ENCODE measurements at places on chromosomes 2 and 18.
A peak's percentile ranks its signal among the peaks of the same experiment; 100 is the strongest.

DNA sequence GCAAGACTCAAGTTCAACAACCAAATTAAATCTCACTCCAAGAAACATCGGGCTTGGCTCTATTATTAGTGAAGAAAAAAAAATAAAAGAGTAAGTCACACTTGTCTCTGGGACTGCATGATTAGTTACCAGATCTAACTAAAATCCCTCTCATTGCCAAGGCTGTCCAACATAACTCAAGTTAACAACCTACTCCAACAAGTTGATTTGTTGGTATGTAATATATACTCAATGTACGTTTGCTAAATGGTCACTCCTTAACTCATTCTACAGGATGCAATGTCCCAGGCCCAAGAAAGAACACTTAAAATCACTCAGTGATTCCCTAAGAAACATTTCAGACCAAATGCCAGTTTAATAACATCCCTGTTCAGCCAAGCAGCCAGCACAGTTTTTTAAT lies 95.1 kb downstream of the DYM start:
- no peak for DNase-seq

DNA sequence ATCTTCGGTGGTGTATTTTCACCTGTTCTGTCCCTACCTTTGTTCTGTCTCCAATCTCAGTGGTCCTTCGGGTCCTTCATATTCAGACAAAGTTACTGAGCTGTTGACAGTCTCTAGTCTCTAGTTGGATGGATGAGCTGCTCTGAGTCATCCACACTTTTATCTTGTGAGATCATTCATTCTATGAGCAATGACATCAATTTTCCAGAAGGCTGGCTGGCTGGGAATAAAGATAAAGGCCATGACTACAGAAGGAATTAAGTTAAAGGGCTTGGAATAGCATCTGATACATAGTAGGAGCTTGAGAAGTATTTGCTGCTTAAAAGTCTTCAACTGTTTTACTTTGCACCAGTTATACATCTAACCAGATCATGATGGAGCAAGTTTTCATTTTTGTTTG lies 43.1 kb upstream of the SLC39A10 start:
- peak; percentile 8 for DNase-seq

DNA sequence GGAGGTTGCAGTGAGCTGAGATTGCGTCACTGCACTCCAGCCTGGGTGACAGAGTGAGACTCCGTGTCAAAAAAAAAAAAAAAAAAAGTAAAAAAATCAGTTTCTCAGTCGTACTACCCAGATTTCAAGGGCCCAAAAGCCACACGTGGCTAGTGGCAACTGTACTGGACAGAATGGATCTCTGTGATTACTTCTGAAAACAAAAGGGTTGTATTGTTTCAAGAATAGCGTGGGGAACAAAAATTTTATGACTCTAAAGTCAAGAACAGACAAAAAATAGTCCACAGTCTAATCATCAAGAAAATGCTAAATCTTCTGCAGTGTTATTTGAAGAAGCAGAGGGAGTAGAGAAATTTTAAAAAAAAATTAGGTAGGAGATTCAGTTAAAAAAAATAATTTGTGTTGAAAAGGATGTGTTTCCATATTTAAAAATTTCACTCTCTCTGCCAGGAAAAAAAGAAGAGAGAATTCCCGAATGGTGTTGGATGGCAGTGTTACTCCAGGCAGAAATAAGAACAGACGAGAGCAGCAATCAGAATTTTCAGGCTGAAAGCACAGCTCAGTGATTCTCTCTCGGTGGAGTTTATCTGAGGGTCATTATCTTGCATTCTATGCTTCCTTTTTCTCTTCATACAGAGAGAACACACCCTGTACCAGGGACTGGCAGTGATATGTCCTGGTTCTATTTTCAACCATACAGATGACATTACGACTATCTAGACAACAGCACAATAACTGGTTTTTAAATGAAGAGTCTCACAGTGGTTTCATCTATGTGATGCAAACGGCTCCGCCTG lies 61.8 kb downstream of the CABYR start:
- DNase-seq = no peak

- DNase-seq = no peak
Observed at GRCh38 chr2:173869244-173870229, 95.6 kb downstream of the SP3 start.

DNA sequence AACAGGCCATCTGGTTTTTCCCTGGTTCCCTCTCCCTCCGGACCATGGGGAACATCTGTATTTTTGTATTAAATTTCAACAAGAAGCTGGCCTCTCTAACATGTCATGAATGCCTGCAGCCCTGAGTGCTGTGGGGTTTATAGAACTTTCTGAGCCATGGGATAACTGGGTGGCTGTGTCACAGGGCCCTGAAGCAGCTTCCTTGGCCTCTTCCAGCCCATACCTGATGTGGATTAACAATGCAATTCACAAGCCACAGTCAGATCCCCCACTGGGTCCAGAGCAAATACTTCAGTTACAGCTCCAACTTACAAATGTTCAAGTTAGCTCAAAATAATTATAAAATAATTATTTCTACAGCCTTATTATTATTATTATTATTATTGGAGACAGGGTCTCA lies 307.8 kb upstream of the CELF4 start:
- no peak for DNase-seq

GRCh38 chr2:200664770-200665494 lies 79.1 kb downstream of the AOX1 start:
- no peak for DNase-seq

DNA sequence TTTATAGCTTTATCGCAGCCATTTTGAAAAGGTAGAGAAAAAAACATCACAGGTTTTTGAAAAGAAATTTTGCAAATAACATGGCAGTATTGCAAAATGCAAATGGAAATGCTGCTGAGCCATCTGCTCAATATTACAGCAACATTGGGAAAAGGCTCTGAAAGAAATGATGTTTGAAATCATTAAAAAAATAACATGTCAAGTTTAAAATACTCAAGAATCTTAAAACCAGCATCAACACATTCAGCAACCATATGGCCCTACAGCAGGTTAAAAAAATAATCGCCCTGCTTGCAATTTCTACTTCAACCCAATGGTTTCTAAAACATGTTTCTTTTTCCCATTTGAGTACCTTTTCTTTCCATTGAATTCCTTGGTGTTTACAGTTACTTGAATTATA lies 289.4 kb downstream of the AFF3 start:
- DNase-seq = no peak

- no peak for DNase-seq
Observed at GRCh38 chr2:144567745-144568144, 47.8 kb upstream of the ZEB2 start.

DNA sequence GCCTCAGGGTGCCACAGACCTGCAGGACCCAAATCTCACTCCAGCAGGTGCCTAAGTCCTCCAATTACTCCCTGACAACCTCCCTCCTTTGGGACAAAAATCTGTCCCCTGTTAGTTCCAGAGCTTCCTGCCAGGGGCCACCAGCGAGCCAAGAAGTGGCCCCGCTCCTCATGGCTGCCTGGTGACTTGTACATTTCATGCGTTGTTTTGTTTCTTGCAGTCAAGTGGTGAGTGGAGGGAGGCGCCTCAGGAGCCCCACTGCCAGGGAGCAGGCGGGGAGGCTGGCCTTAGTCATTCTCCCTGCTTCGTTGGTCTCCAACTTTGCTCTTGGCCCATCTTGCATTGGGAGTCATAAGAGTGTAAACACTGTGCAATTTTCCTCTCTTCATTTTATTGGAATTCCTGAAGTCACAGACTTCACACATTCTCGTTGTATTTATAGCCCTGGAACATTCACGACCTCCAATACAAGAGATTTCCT lies 81.3 kb downstream of the KCNF1 start:
- DNase-seq = peak; percentile 12

DNA sequence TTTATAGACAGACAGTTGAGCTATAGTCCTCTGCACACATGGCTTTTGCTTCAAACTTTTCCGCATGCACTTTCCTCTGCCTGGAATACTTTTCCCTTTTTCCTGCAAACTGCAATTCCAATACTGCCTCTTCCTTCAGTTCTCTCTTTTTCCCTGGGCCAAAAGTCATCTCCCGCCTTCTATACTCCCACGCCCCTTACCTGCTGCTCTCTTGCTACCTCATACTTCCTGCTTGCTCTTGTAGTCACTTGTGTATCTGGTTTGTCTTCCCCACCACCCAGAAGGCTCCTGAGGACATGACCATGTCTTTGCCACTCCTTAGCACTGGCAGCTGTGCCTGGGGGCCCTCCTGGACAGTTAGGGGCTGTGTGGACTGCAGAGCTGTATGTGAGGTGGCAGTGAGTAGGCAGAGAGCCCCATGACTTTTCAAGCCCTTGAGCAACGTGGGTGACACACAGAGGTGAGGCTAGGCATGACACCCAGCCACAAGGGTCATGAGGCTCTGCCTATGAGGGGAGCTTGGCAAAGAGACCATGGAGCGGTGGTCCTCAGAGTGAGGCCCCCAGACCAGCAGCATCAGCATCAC lies 23.2 kb downstream of the SPEG start:
- no peak for DNase-seq

DNA sequence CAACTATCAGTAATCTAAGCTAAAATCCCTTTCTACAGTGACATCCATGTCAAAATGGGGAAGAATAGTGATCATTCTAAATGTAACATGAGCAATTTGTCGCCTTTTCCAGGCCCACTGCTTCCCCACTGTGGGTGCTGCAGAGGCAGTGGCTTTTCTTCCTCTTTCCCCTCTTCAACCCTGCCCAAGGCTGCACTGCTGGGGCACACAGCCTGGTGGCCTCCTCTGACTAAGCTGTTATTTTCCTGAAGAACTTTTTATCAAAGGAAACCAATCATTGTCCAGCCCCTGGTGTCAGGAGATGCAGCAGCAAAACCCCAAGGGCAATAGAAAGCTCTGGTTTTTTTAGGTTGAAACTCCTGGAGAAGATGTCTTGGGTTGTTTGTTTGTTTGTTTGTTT lies 117.6 kb upstream of the KLF7 start:
- peak; percentile 35 for DNase-seq

GRCh38 chr18:47574966-47575365 lies 323.5 kb upstream of the SKOR2 start:
- DNase-seq = no peak

GRCh38 chr2:110865188-110865587 lies 132.8 kb downstream of the ACOXL start:
- no peak for DNase-seq

DNA sequence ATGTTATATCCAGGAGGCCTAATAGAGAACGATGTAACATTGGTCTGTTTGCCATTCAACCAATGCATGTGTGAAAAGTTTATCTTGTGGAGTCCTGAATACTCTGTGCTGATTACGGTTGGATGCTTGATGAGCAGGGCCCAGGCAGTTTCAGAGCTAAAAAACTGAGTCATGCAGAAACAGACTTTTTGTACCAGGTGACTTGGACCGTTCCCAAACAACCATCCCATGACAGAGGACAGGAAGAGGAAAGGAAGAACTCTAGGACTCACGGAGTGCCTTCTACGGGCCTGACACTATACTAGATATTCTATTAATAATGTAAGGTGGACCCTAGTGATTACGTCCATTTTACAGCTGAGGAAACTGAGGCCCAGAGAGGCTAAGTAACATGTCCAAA lies 142.1 kb downstream of the ARHGAP28 start:
- DNase-seq = peak; percentile 64

DNA sequence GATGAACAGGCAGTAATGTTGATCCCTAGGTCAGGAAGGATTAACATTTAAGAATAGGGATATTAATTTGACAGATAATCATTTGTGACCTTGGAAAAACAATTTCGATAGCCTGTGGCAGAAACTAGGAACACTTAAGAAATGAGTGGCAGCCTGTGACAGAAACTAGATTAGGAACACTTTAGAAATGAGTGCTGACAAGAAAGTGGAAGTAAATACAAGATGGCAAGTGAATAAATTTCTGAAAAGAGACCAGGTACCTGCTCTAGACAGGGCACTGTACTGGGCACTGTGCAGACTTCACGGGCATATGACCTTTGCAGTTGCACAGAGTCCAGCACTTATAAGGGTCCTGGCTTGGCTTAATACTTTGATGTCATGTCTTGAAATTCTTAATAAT lies 5.5 kb upstream of the HNRNPA3 start:
- no peak for DNase-seq

GRCh38 chr2:37389395-37389794 lies 45.0 kb downstream of the QPCT start:
- DNase-seq = no peak

GRCh38 chr2:28225473-28226080 lies 167.1 kb upstream of the FOSL2 start:
- DNase-seq = no peak

DNA sequence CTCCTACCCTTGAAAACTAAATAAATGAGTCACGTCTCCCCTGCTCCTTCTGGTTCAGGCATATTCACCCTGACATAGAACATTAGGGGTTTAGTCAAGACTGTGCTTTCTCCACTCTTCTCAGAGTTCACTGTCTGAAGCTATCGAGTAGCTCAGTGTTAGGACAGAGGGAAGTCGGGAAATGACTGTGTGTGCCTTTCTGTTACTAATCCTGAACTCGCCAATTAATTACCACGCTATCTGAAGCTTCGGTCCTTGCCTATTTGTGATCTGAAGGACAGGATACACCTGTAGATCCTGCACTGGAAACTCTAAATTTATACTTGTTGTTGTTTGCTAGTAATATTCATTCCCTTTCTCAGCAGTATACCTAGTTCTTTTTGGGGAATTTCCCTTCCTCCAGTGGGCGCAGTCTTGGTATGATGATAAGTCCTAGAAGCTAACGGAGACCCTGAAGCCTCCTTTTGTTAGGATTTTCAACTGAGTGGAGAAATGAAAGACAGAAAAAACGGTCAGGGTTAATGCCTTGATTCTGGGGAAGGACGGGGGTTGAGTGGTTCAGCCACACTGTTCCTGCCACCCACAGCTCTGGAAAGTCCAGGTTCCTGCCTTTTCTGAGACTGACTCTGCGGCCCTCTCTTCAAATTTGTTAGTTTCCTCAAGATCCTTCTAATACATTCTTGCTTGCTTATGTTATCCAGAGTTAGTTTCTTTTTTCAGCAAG lies 218.0 kb downstream of the DLGAP1 start:
- DNase-seq = no peak

DNA sequence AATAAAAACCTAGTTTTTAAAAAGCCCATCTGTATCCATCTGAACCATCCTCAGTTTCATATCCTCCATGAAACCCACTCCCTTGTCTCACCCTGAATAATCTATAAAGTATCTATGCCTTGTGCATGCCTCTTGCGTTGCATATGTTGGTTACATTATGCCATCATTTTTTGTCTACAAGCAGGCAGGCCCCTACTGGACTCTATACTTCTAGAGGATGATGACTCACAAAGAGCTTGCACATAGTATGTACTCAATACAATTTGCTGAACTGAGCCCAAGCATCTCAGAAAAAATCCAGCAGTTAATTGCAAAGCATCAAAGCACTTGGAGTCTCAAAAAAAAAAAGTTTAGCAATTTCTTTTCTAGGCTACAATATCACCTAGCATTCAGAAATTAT lies 95.6 kb downstream of the DYM start:
- no peak for DNase-seq

GRCh38 chr2:202555356-202555755 lies 79.4 kb upstream of the FAM117B start:
- DNase-seq = no peak

DNA sequence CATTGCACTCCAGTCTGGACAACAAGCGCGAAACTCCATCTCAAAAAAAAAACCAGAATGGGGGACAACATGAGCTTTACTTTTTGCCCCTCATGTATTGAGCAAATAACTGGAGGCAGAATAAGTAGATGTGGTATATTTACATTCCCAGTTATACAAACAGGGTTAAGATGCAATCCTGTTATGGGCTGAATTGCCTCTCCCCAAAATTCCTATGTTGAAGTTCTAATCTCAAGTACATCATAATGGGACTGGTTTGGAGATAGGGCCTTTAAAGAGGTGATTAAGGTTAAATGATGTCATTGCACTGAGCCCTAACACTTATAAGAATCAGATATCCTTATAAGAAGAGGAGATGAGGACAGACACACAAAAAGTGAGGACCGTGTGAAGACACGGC lies 319.8 kb upstream of the KLHL29 start:
- no peak for DNase-seq
